Activated T-helper 17 cell treated with anti-CD3 and anti-CD28 coated beads, Interleukin-2, amount 50 U/mL, for 72 hours (primary cell): ENCODE measurements at places on chromosomes 2 and 18.
A peak's percentile ranks its signal among the peaks of the same experiment; 100 is the strongest.

- peak; percentile 51 for ATAC-seq
These were observed 38.5 kb downstream of the LPIN1 start for GRCh38 chr2:11784747-11785610.

DNA sequence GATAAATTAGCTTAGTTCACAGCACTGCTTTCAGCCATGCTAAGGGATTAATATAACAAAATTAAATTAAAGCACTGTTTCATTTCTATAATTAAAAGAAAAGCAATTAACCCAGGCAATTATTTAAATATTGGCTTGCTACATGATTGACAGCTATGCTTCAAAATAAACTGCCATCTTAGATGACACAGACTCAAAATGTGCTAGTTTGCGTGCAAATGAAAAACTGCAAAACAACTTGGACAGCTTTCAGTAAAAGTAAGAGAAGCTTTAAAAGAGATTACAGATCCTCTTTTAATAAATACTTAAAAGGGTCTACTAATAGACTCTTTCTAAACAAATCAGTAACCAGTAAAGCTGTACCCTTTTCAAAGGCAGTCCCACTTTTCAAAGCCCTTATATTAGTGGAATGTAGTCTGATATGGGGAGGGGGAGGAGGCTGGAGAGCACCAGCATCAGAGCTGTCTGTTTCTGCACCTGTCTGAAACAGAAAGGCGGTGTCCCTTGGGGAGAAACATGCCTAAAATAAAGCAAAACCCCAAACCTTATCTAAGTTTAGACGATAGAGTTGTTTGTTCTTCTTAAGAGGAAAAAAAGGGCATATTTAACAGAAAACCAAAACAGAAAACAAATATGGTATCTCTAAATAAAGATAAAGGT is 20.8 kb downstream of the EIF2AK3 start:
- ATAC-seq = no peak

DNA sequence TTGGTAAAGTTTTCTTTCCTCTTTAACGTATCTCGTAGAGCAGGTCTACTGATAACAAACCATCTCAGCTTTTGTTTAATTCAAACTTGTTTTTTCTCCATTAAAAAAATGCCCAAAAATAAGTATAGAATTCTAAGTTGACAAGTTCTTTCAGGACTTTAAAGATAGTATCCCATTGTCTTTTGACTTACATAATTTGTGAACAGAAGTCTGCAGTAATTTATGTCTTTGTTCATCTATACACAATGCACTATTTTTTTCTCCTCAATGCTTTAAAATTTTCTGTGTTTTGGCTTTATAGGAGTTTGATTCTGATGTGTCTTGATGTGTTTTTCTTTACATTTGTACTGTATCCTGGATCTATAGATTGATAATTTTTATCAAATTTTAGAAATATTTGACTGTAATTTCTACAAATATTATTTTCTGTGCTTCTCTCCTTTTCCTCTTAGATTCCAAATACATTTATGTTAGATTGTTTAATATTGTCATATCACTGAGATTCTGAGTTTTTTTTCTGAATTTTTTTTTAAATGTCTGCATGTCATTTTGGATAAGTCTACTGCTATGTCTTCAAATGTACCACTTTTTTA is 143.3 kb downstream of the FTCDNL1 start:
- no peak for ATAC-seq

GRCh38 chr2:28568036-28568435 is 72.2 kb downstream of the PLB1 start:
- ATAC-seq = no peak

GRCh38 chr2:28336982-28337627 is 55.6 kb upstream of the FOSL2 start:
- ATAC-seq = no peak

- no peak for ATAC-seq
These were observed 372.8 kb upstream of the UBE2E3 start for GRCh38 chr2:180607514-180608049.

DNA sequence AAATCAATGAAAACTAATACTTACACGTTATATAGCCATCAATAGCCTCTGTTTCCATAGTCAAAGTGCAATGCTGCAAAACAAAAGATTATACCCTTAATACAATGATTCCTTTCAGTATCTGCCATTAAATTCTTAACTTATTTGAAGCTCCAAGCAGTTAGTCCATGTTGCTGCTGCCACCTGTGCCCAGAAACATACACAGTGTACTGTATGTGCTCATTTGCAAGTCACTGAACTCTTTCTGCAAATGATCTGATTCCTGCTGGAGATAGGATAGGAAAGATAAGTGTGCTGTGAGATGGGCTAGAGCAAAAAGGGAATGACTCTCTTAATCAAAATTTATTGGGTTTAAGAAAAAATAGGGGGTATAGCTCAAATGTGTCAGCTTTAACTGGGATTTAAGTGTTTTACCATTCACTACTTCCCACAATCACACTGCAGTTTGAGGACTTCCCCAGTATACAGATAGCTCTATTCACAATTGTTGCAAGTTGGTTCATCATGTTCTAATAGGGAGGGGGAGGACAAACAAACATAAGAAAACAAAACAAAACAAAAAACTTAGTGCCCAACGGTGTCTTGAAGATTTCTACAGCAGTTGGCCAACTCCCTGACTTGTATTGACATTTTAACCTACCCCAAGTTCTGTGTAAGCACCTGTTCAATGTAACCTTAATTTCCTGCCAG is 2.7 kb downstream of the IKZF2 start:
- ATAC-seq = no peak

DNA sequence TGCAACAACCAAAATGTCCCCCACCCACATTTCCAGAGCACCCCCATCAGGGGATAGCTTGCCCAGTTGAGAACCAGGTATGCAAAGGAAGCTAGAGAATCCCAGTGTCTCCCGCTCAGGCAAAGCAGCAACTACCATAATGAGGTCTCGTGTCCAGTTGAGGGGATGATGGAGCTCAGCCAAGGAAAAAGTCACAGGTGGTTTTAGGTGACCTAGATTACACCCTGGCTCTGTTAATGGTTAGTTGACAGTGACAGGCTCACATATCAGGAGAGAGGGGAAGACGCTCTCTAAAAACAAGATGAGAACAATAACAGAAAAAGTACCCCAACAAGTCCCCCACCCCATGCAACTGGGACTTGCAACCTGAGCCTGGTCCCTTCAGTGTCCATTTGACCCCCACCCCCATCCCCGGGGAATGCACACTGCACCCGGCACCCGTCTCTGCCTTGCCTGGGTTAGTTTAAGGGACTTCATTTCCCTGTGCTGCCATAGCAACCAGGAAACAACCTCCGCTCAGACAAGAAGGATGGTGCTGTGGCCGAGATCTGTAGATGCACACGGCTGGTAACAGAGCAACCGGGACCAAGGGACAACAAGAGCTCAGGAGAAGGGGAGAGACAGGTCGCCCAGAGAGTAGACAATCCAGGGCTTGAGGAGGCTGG is at the start of gene KIAA2012:
Gene KIAA2012, plus strand, starts transcription at position 519 of the 665 bp plus-strand sequence. CDS start 373 bp downstream, outside the sequence.
- no peak for ATAC-seq

- no peak for ATAC-seq
These were observed 219.6 kb downstream of the ANAPC1 start for GRCh38 chr2:111664275-111664850.

DNA sequence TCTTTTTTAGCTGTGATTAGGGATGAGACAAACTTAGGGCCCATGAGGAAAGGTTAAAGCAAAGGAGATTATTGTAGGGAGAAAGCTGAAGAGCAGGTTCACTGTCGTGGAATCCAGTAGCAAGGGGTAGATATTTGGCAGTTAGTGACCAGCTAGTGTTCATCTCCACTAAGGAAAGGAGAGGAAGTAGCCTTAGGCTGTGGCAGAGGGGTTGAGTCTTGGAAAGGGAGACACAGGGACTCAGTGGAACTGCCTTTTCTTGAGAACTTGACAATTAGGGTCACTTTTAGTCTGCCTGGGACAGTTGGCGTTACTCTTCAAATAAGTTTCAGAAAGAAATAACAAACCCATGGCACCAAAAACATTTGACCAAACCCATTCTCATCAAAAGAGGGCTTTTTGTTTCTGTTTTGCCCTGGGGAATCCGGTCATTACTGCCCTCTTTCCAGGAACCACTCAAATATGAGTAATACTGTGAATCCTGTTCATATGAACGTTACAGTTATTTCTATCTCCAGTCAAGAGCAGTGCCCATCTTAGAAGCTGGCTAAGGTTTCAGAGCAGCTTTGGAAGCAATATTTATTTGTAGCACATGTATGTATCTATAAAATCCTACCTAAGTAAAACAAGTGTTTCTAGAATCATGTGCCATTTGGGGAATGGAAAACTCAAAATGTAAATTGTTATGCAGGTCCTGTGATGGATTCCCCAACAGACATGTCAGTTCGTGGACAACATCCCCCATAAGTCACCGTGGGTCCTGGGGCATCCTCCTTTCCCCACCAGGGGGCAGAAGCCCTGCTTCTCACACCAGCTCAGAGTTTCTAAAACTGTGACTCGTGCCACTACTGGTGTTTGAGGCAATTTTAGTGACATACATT is 77.3 kb upstream of the PHLPP1 start:
- peak; percentile 82 for ATAC-seq

- no peak for ATAC-seq
These were observed 34.1 kb downstream of the KCTD18 start for GRCh38 chr2:200475795-200476194.

- ATAC-seq = no peak
These were observed 8.2 kb downstream of the KCTD1 start for GRCh38 chr18:26540043-26540628.

DNA sequence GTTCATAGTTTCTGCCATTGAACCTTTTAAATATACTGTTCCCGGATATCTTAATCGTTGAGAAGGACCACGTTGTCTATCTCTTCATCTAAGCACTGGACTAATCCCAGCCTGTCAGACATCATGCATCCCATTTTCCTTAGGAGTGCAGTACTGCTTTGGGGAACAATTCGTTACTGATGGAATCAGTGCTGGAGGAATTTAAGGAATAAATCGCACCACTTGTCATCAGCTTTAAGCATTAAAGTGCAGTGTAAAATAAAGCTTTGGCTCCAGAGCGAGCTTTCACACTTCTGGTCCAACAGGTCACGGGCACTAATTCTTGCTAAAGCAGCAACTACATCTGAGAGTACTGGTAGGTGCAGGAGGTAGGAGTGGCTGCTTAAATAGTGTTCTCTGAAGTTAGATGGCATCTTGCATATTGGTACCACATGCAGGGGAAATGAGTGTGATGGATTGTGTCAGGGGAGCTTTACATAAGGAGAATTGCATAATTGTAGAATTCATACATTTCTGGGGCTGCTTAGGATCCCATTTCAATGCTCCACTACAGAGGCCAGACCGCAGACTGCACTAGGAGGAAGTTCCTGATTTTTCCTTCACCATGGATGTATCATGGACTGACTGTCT is 105.7 kb upstream of the RASGRP3 start:
- ATAC-seq = no peak

DNA sequence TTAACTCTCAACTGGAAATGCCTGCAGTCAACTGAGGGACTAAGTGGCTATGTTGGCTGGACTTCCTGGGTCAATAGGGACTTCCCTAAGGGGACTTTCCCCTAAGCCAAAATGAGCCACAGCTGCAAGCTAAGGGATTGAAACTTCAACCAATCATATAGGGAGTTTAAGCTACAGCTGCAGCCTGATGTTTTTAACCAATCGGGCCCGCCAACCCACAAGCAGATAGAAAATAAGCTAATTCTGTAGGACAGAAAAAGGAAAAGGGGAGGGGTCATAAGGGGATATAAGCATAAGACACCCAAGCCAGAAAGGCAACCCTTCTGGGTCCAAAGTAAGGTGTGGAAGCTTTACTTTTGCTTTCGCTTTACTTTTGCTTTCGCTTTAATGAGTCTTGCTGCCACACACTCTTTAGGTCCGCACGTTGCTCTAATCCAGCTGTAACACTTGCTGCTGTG is 927.5 kb downstream of the ERBB4 start:
- ATAC-seq = peak; percentile 81

GRCh38 chr2:40400336-40400953 is 51.4 kb downstream of the SLC8A1 start:
- no peak for ATAC-seq

GRCh38 chr18:43664487-43665008 is 387.3 kb upstream of the SYT4 start:
- ATAC-seq = no peak

- peak; percentile 78 for ATAC-seq
These were observed 35.8 kb upstream of the PGAP1 start for GRCh38 chr2:196962325-196962724.

DNA sequence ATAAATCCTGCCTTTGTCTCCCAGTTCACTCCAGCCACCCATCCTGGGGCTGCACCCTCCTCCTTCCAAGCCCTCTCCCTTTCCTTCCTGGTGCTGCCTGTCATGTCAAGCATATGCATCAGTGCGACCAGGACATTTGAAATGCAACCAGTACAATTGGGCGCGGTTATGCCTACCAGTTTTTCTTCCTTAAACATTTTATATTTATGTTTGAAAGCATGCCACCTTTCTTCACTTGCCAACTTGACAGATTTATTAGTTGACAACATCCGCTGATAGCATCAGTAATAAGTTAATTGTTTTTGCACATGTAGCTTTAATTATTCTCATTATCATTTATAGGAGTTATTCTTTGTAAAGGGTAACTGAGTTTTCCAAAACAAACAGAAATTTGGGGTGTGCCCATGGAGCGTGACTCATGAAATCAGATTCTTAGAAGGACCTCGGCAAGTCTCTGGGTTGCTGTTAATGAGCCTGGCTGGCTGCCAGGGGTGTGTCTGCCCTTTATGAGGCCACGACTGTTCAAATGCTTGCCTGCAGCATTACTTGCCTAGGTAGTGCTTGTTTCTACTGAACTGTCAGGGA is 32.8 kb upstream of the IL1B start:
- peak; percentile 51 for ATAC-seq

GRCh38 chr2:201402651-201403562 is 45.8 kb upstream of the FLACC1 start:
- no peak for ATAC-seq

DNA sequence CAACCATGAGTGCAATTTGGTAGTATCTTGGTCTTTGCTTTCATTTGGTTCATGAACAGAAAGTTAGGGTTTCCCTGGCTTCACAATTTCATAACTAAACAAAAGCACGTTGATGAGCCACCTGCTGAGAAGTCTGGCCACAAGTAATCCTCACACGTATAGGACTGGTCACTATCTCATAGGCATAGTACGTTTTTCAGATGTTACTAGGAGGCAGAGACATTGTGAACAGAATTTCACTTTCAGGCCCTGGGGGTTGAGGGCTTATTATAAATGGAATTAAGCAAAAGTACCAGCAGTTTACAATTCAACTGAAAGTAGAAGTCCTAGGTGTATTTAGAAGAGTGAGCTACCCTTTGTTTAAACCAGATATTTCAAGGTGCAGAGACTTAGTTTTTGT is 277.1 kb downstream of the ALPK2 start:
- ATAC-seq = no peak

DNA sequence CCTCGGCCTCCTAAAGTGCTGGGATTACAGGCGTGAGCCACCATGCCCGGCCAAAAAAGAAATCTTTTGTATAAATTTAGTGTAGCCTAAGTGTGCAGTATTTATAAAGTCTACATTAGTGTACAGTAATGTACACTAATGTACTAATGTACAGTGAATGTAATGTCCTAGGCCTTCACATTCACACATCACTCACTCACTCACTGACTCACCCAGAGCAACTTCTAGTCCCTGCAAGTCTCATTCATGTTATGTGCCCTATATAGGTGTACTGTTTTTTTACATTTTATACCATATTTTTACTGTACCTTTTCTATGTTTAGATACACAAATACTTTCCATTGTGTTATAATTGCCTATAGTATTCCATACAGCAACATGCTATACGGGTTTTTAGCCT is 254.9 kb downstream of the MYO3B start:
- ATAC-seq = no peak

- ATAC-seq = no peak
These were observed 267.6 kb upstream of the CYP26B1 start for GRCh38 chr2:72415241-72415661.
